Bone marrow (tissue), 2 donors: ENCODE measurements at places on chromosomes 6 and 20.

GRCh38 chr6:53862662-53863462 lies 68.1 kb downstream of the LRRC1 start:
- no peak for DNase-seq

- no peak for DNase-seq
Measured at GRCh38 chr6:138652824-138653223, 120.7 kb upstream of the CCDC28A start.

DNA sequence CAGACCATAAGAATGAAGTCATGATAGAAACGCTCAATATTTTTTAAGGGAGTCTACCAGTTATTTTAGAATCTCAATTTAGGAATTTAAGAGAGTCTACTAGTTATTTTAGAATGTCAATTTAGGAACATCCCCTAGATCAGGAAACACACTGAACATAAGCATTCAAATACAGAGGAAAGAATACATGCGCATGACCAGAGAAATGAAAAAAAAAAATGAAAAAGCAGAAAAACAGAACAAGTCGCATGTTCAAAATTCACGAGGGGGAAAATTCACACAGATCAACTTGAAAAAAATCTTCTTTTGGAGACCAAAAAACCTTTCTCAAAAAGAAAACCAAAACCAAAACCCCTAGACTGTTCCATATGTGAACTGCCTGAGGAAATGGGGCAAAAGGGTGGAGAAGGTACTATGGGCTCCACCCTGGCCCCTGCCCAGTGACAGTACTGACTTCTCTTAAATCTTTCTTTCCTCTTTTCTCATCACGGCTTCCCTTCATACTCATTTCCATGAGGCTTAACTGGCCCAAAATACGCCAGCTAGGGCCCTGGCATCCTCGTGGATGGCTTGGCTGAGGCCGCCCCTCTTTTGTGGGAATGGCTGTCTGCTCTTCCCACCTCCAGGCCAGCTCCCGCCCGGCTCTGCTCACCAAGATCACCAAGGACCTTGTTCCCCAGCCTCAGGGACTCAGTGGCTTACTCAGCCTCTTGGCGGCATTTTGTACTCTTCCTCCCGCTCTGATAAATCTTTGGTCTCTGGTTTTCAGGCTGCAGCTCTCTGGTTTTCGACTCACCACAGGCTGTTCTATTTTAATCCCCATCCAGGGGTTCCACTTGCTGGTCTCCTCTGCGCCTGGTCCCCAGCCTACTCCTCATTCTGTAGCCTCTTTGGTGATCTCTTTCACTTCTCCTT lies 11.2 kb downstream of the ZBTB2 start:
- DNase-seq: no peak

DNA sequence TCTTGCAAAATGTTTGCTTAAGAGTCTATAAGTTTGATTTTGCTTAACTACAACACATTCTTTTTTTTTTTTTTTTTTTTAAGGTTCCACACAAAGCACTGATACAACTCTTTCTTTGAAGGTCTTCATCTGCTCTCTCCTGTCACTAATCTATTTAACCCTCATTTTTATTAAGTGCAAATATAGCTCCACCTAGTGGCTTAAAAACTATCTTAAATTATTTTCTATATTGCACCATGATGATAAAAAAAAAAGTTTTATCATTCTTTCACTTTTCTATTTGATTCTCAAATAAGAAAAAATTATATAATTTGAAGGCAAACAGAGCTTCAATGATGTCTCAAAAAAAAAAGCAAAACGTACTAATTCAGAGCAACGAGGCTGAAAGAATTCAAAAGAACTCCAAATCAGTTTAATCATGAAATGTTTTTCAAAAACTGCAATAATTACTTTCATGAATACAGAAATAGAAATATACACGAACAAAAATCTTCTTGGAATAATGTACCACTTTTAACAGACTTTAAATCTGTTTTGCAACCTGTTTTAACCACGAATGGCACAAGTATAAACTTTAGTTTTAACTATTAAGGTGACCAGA lies 12.8 kb downstream of the ESF1 start:
- DNase-seq: no peak

DNA sequence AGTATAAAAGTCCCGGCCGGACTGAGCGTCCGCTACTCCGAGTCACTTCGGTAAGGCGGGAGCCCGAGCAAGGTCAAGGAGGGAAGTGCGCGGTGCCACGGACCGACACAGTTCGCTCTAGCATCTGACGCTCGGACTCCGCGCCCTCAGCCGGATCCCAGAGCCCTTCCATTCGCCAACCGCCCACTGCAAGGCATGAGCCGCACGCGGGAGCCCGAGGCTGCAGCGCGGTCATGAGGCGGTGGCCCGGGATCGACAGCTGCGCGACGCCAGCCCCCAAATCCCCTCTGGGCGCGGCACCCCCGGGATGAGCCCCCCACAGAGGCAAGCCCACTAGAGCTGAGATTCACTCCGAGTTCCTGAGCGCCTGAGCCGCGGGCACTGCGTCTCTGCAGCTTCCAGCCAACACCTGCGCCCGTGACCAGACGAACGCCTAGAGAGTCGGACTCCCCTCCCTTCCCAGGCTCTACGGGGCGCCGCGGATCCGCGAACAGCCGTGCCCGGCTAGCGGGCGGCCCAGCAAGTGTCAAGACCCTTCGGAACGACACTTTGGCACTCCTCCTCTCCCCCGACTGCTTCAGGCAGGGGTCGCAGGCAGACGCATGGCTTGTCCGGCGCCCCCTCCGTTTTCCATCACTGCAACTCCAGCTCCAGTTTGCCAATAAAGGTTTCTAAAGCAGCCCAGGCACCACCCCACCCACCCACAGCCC lies 725 bp upstream of the ISM1 start:
- no peak for DNase-seq
